ENCODE measurements at places on chromosomes 16 and 17.

- no peak for DNase-seq
Observed at GRCh38 chr17:45936610-45937009, 42.3 kb downstream of the MAPT start.

DNA sequence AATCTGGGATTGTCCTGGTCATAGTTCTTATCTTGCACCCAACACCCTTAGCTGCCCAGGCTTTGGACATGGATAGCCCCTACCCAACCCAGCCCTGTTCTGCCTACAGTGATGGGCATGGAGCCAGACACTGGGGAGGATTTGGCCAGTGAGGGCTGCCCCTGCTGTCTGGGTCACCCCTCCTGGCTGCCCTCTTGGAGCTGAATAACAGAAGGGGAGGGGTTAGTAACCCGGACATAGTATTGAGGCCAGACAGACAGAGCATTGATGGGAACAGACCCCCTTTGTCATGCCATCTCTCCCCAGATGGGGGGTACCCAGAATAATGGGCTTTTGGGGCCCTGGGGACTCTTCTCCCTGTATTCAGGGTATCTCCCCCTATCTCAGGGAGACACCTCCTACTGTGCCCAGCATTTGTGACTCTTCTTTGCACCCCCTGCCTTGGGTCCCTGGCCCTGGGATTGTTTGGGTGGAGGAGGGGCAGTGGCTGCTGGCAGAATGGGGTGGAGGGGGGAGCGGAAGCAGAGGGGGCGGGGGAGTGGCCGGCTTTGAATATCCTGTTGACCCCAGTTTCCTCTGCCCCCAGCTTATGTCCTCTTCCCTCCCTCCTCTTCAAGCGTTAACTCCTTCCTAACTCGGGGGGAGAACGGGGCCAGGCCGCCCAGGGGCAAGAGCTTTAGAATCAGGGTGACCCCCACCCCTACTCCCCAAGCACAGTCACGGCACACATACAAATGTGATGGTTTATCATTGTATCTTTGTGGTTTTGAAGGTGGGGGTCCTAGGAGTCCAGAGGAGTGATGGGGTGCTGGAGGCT lies 17.0 kb downstream of the GJD3 start:
- no peak for DNase-seq

DNA sequence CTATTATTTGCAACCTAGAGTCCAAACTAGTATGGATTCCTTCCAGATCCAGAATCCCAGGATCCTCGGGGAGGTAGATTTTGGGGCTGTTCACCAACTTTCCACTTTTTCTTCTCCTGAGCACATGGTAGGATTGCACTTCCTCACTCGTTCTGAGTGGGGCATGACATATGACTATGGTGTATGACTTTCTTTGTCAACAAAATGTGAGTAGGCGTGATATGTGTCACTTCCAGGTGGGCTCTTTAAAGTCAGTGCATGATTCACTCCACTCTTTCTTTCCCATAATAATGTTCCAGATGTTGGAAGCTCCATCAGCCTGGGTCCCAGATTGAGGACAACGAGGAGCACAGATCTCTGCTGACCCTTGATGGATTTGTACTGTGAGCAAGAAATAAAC lies 21.5 kb downstream of the IRX5 start:
- DNase-seq: no peak

GRCh38 chr16:15032547-15033308 lies 23.1 kb downstream of the NTAN1 start:
- DNase-seq: no peak

GRCh38 chr17:77503916-77504651 lies 363.3 kb downstream of the SEC14L1 start:
- no peak for DNase-seq

DNA sequence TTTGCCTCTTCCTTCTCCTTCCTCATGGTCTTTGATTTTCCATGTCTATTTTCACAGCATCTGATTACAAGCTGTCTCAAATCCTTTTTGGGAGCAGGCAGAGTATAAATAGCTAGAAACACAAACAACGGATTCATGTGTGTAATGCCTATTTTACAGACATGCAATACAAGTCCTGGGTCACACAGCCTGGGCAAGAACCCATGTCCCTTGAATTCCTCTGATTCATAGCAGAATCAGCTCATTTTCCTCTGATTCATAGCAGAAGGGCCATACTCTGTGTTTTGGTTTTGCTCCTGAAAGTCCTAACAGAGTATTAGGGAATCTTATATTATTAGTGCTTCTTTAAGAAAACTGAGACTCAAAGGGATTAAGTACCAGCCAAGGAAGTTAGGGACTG lies 71.3 kb downstream of the IRX5 start:
- no peak for DNase-seq

GRCh38 chr16:20504418-20504817 lies 53.1 kb downstream of the ACSM2A start:
- no peak for DNase-seq

DNA sequence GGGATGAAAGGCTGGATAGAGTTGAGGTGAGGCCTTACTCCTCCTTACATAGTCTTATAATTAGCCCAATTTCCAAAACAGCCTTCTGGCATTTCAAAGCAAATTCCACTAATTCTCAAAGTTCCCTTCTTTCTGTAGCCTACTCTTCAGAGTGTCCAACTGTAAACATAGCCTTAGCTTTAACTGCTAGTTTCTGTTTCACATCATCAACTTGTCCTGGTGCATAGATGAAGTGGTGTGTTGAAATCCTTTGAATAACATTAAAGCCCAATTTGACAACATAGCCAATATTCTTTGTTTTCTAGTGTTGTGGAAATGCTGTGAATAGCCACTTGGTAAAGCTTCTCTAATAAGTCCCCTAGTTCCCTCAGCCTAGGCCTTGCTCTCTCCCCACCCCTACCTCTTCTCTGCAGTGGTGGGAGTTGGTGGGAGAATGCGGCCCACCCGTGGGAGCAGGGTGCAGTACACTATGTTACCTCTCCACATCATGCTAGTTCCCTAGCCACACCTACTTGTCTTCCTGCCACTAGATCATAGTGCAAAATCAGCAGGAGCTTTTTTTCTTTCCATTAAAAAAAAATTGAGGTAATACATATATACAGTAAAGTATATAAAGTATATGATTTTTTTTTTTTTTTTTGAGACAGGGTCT lies 127.0 kb upstream of the HAS3 start:
- no peak for DNase-seq

DNA sequence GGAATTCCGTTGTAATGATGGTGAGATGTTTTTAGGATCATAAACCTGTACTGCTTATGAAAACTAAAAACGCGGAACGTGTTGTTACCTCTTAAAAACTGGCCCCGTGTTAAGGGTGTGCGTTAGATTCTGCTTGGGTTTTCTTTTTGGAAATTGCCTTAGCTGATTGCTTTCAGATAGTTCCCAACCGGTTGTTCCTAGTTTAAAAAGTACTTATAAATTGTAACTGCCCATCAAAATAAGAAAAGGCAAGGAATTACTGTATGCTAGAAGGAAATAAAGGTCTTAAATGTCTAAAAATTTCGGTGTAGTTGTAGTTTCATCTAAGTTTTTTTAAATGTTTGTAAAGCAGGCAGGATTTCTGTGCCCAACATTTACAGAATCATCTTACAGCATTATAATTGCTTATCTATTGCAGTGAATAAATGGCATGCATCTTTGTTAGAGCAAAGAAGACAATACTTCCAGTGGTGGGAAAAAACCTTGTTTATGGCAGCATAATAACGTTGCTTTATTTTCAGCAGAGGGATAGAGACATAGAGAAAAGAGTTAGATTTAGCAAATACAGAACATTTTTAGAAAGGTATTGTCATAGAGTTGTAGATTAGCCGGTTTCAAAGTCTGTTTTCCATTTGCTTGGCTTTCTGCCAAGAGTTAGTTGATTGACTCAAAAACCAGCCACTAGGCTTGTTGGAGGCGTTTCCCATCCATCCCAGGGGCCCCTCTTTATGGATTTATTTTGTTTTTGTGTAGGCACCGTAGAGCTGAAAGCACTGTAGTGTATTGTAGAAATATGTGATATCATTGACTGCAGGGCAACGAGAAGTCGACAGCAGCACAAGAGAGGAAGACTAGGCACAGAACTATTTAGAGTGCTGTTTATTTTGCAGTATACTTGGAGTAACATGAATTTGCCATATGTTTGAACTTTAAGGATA lies 1.7 kb downstream of the PPM1D start:
- DNase-seq: peak; percentile 76

DNA sequence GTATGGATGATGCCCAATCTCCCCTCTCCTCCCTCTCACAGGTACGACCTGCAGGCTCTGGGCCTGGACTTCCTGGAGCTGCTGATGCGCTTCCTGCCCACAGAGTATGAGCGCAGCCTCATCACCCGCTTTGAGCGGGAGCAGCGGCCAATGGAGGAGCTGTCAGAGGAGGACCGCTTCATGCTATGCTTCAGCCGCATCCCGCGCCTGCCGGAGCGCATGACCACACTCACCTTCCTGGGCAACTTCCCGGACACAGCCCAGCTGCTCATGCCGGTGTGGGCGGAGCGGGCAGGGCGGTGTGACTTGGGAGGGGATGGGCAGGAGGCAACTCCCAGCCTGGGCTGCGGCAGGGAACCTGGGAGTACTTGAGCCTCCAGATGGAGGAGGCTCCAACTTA lies 18.1 kb downstream of the SPATA32 start:
- DNase-seq: no peak

DNA sequence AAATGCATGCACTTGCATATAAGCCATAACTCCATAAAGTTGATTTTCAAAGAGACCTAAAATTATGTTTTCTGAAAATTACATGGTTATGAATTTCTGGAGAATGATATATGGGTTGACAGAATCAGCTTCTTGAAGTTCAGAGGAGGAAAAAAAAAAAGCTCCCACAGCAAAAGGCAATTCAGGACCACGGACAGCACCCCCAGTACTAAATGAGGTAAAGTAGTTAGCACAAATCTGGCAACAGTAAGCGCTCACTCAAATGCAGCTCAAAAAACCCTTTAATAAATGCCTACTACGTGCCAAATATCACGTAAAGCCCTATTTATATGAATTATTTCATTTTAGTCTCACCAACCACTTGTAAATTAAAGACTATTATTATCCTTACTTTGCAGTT lies 135.2 kb downstream of the SHISA9 start:
- DNase-seq: no peak

- no peak for DNase-seq
Observed at GRCh38 chr17:10681866-10682446, 15.4 kb downstream of the SCO1 start.

GRCh38 chr17:2319051-2319450 lies 15.3 kb downstream of the SRR start:
- no peak for DNase-seq

DNA sequence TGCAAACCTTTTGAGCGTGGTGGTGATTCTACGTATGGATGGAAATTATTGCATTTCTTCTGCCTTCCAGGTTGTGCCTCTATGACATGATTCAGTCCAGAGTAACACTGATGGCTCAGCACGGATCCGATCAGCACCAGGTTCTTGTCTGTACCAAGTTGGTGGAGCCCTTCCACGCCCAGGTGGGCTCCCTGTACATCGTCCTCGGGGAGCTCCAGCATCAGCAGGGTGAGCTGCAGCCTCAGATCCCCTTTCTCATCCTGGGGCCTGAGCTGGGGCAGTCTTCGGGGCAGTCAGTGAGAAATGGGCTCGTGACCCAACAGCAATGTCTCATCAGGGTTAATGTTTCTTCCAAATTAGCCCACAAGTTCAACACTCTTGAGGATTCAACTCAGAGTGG lies 9.3 kb upstream of the CDK3 start:
- no peak for DNase-seq

DNA sequence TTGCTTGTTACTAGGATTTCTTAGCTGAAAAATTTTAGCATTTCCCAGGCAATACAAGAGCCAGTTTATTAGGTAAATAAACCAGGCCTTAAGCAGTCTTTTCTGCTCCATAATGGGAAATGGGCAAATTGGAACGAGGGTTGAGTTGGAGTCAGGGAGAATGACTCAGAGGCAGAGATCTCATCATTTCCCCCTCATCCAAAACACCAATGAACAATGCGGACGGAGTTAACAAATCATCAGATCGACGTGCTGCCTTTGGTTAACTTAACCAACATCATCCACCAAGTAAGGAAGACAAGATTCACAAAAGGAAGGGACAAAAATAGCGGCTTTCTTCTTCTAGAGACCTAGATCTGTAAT lies 243.5 kb downstream of the STX8 start:
- DNase-seq: no peak

GRCh38 chr17:41656249-41657023 lies 32.1 kb upstream of the KRT17 start:
- DNase-seq: no peak

- no peak for DNase-seq
Observed at GRCh38 chr17:66726371-66726770, 108.5 kb upstream of the CACNG5 start.

- no peak for DNase-seq
Observed at GRCh38 chr16:59220011-59220410, 485.9 kb upstream of the GOT2 start.

- DNase-seq: no peak
Observed at GRCh38 chr17:68353111-68353521, 61.8 kb downstream of the ARSG start.

DNA sequence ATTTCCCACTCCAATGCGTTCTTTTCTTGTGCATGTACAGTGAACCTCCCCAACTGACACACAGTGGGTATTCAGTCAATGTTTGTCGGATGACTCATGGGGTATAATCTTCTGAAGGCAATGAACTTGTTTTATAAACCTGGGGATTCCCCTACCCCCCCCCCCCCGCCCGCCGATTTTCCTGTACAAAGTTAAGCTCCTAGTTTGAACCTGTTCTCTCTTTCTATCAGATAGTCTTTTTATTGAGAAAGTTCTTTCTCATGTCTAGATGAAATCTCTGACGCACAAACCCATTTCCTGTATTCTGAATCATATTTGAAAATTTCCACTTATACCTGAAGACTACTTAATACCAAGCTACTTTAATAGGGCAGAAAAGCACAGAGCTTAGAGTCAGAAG lies 338.3 kb downstream of the CA10 start:
- no peak for DNase-seq

DNA sequence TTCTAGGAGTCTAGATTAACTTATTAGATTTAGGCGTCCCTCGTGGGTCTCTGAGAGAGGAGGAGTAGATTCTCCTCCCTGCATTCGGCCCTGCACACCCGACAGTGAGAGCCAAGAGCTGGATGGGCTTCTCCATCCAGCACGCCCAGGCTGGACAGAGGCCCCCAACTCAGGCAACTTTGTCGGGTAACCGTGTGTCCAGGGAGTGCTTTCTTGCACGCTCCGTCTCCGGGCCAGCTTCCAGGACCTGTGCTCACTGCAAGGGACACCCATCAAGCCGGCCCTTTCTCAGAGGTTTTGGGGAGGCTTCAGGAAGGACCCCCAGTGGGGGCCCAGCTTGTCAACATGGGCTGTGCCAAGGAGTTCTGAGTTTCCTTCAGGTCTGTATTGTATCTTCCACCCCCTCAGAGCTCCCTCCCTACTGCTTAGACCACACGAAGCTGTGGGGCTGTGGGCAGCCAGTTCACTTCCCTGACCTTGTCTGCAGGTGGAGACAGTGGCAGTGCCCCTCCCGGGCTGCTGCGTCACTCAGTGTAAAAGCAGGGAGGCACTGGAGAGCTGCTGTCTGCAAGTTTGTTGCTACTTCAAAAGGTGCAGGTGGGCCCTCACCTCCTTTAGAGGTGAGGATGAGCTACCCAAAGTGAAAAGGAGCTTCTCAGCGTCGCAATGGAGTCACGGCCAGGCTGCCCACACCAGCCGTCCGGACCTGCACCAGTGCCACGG lies 24.0 kb upstream of the C16orf78 start:
- no peak for DNase-seq

All from stimulated activated effector memory CD8-positive, alpha-beta T cell treated with anti-CD3 and anti-CD28 coated beads, Interleukin-12 subunit alpha, Interleukin-12 subunit beta, amount 100 ng/mL, for 72 hours (primary cell).